ENCODE measurements at places on chromosomes 5 and 9.

- no peak for DNase-seq
Measured at GRCh38 chr9:131001021-131001420, 8.0 kb upstream of the LAMC3 start.

GRCh38 chr5:147869112-147869511 lies 9.4 kb upstream of the SCGB3A2 start:
- no peak for DNase-seq

GRCh38 chr5:17477043-17477442 lies 21.0 kb upstream of the TAF11L2 start:
- no peak for DNase-seq

- DNase-seq = no peak
Measured at GRCh38 chr5:25955337-25955736, 1083.0 kb downstream of the CDH9 start.

GRCh38 chr9:80811003-80811402 lies 878.3 kb downstream of the TLE1 start:
- no peak for DNase-seq

All from stimulated activated CD8-positive, alpha-beta memory T cell treated with anti-CD3 and anti-CD28 coated beads, Interleukin-2, amount 100 ng/mL, for 48 hours (primary cell).